ENCODE measurements at places on chromosomes 13 and 19.

GRCh38 chr13:43422116-43422515, 364.7 kb downstream of the ENOX1 start:
- no peak for DNase-seq

DNA sequence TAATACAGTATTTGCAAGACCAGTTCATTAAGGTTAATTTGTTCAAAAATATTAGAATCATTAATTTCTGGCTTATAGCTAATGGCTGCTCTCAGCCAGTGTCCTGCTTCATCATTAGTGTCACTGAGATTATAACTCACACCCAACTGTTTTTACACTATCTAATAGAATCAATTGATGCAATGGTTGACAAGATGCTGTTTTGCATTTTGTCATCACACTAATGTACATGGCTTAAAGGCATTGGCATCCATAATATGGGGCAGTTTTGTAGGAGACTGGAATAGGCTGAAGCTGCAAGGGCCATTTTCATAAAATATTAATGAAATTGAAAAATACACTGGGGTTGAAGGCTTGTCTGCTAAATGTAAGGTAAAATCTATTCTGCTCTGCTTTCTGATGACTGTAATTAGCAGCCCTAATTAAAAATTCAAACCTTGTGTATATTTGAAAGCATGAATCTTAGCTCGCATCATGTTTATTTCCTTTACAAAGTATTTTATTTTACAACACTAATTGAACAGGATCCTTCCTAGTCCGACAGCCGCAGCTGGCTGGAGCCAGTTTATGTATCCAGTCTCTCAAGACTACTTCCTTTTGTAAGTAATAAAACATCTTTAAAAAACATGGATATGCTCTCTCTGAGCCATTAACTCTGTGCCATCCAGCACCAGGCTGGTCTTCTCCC, 296.7 kb downstream of the POU4F1 start:
- no peak for DNase-seq

DNA sequence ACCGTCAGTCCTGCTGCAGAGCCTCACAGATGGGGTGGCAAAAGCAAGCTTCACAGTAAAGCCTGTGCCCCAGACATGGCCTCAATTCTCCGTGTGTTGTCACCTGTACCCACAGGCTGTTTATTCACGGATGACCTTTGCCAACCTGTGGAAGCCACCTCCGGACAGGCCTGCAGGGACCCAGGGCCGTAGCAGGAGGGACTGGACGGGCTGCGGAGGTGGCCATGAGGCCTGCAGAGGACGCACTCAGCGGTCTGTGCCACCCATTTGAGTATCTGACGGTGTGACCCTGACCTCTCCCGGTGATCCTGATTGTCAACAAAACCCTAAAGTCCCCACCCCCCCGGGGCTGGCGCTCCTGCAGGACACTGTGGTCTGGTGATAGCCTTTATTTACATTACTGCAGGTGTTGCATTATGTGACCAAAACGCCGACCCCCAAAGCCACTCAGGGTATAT, 7.8 kb upstream of the KLF16 start:
- DNase-seq = no peak

GRCh38 chr19:2087621-2088100, 8.5 kb downstream of the MOB3A start:
- no peak for DNase-seq

DNA sequence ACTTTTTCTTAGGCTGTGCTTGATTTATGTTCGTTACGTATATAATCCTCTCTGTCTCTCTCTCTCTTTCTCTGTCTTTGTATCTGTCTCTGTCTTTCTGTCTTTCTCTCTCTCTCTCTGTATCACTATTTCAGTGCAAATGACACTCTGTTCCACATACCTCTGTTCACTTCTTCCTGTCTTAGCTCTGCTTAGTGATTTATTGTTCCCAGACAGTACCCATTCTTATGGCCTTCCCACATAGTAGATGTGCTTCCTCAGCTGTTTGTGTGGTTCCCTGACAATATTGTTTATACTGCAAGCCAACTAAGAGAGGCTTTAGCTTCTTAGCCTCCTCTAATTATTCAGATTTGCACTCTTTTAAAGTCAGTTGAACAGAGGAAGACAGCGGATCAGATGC, 1244.2 kb downstream of the DIAPH3 start:
- DNase-seq = no peak

Data from stimulated activated CD4-positive, alpha-beta T cell treated with anti-CD3 and anti-CD28 coated beads, Interleukin-15, amount 100 ng/mL, for 1 hour (primary cell).